Naive thymus-derived CD4-positive, alpha-beta T cell (primary cell): ENCODE measurements at places on chromosomes 4 and X. TPM values are rescaled to one million over a fixed set of nuclear protein-coding genes. Genes with fewer than 3 reads are reported as not detected.

The HMX1 gene
- not detected for polyA plus RNA-seq

The PLXNA3 gene
- polyA plus RNA-seq = 0.93 TPM

The SLC34A2 gene
- polyA plus RNA-seq = not detected

The SHROOM2 gene
- polyA plus RNA-seq = not detected

The FANCB gene
- 0.55 TPM for polyA plus RNA-seq

The CHRDL1 gene
- polyA plus RNA-seq = not detected

The CLDN22 gene
- not detected for polyA plus RNA-seq

The DMRTC1 gene
- polyA plus RNA-seq = not detected

The ABCD1 gene
- polyA plus RNA-seq = 3.7 TPM

The TRIML1 gene
- polyA plus RNA-seq = not detected

The FAM9A gene
- not detected for polyA plus RNA-seq

The MAGEC3 gene
- not detected for polyA plus RNA-seq
